NCI-H1436 (cell line): ENCODE measurements at places on chromosomes 7 and 10.

- no peak for DNase-seq
Observed at GRCh38 chr10:48205918-48206317, 68.6 kb downstream of the FRMPD2 start.

DNA sequence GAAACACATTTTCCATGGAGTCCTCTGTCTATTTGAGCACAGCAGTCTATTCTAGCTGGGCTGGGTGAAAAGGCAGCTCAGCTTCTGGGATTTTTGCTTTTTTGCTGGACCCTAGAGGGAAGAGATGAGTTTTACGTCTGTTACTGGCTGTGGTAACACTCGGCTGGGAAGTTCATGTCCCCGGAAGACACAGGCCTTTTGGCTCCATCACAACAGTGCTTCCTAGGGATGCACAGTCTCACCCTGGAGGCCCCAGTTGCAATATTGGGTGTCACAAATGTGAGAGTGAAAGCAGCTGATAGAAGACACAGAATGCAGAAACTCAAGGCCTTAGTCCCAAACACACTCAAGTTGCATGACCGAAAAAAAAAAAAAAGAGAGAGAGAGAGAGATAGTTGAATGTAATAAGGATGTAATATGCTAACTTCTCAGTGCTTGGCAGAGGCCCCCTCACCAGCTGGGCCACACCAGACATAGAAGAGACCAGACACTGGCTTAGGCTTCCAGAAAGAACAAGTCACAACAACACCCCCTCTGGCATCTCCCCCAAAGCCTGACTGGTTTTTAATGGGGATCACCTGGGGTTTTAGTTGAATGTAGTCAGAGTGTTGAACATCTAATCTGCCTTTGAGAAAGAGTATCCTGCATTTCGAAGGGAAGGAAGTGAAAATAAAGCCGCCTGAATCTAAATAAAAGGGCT is 545.4 kb upstream of the FZD8 start:
- no peak for DNase-seq

- no peak for DNase-seq
Observed at GRCh38 chr7:50262446-50262845, 42.1 kb upstream of the IKZF1 start.

- no peak for DNase-seq
Observed at GRCh38 chr7:75040512-75040911, 33.1 kb downstream of the RCC1L start.

DNA sequence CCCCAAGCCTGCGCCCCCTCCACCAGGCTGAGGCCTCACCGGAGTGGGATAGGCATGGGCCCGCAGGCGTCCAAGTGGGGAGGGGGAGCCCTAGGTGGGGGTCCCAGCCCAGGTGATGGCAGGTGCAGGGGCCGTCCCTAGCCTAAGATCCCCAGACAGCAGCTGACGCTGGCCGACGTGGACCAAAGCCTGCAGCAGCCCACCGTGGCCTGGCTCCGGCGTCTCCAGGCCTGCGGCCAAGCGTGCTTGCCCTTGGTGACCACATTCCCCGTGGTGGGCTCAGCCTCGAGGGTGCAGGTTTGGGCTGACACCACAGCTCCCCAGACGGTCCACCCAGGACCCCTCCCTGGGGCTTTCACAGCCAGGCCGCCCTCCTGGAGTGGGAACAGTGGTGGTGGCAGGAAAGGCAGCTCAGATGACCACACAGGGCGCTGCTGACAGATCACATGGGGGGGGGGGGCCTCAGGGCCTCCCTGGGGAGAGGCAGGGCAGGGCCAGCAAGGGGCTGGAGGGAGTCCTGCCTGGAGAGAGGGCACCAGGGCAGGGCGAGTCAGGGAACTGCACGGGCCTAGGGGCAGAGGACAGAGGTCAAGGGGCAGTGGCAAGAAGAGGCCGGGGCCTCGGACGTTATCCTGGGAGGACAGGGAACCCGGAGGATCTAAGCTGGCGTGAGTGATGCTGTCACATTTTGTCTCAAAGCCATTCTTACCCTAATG is 767 bp upstream of the ADAM8 start:
- no peak for DNase-seq
